ENCODE measurements at places on chromosomes 16 and 17.

DNA sequence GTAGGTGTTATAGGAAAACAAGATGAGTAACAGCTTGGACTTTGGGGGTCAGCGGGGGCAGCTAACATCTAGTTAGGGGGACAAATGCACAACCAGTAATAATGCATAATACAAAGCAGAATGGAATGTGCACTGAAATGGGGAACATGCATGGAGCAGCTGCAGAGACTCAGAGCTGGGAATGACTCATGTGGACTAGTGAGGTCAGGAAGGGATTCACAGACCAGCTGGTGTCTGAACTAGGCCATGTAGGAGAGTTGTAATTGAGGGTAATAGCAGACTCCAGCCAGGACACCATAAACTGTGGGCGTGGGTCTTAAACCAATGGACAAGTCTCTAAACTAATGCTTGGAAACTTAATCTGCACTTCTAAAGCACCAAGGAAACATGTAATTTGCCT, 176.8 kb upstream of the ASIC2 start:
- DNase-seq = no peak

DNA sequence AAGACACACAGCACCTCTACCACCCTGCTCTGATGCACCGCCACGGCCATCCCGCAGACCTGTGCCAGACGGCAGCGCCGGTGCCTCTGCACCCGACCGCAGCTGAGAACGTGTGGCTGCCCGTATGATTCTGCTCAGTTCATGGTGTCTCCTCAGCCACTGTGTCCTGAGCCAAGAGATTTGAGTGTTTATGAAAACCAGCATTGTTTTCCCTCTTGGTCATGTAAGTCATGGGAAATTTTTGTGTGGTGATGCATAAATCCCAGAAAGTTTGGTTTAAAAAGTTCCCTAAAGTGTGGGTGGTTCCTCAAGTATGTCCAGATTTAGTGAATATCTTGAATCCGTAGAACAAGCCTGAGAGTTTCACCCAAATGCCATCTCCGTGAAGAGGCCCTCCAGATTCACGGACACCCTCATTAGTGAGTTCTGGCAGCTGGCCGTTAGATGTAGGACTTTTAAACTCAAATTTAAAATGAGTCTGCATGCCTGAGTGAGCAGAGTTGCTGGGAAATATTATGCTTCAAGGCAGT, 57.6 kb downstream of the CDRT4 start:
- no peak for DNase-seq

- no peak for DNase-seq
These were observed 47.7 kb downstream of the CMIP start for GRCh38 chr16:81492311-81492761.

DNA sequence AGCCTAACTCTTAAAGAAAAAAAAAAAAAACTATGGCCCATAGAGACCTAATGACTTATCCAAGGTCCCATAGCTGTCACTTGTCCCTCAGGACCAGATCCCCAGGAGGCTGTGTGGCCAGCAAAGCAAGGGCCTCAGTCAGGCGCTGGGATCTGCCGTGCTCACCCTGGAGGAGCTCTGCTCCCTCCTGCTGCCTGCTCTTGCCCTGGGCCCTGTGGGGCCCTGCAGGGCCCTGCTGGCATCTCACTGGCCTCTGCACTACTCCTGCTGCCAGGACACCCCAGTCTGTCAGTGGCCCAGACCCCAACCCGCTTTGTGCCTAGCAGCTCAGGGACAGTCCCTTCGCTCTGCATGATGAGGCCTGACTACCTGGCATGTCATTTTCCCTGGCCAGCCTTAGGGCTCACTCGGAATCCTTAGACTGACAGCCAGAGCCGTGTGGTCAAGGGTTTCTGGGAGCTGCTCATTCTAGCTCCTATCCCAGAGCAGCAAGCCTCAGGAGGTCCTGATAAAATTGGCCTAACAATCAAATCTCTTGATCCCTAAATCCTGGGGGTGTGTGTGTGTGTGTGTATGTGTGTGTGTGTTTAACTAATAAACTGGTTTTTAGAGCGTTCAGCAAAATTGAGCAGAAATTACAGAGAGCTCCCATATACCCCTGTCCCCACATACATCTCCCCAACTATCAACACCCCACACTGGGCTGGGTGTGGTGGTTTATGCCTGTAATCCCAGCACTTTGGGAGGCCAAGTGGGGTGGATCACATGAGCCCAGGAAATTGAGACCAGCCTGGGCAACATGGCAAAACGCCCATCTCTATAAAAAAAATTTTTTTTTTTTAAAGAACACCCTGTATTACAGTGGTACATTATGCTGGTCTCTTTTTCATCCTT, 21.7 kb downstream of the KATNIP start:
- no peak for DNase-seq

DNA sequence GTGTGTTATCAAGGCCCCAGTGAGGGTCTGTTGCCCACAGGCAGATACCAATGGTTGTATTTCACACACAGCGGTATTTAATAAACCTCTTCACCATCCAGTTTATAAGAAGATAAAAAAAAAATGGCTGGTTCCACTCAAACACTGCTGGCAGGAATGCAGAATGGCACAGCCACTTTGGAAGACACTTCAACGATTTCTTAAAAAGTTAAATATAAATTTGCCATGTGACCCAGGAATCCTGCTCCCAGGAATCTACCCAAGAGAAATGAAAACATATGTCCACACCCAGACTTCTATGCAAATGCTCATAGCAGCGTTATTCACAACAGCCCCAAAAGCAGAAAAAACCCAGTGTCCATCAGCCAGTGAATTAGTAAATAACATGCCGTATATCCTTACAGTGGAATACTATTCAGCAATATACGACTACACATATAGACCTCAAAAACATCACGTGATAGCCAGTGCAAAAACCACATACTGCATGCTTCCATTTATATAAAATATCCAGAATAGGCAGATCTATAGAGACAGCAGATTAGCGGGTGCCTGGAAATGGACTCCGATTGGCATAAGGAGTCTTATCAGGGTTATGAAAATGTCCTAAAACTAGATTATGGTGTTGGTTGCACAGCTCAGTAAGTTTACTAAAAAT, 38.7 kb downstream of the XYLT1 start:
- DNase-seq = no peak

- DNase-seq = no peak
These were observed 54.2 kb upstream of the CDR2 start for GRCh38 chr16:22428654-22429053.
